ENCODE measurements at places on chromosomes 2 and 18.

DNA sequence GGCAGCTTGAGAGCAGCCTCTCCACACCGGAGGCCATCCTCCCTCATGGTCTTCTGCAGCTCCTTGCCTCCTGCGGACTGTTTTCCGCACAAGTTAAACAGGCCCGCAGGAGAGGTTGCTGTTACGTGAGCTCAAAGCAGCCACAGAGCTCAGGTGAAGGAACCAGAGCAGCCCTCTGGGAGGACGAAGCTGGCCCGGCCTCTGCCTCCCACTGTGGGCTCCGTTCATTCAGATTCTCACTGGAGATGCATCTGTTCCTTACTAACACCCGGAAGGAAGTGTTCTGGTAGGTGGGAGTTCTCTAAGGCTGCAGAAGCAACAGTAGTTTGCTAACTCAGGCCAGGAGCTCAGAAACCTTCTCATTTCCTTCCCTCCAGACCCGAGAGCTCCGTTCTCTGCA is 10.9 kb downstream of the DIPK1C start:
- DNase-seq, result no peak

GRCh38 chr18:9865764-9866490 is 19.8 kb upstream of the TXNDC2 start:
- no peak for DNase-seq

- DNase-seq, result no peak
Measured at GRCh38 chr2:188892636-188893035, 81.5 kb upstream of the COL3A1 start.

DNA sequence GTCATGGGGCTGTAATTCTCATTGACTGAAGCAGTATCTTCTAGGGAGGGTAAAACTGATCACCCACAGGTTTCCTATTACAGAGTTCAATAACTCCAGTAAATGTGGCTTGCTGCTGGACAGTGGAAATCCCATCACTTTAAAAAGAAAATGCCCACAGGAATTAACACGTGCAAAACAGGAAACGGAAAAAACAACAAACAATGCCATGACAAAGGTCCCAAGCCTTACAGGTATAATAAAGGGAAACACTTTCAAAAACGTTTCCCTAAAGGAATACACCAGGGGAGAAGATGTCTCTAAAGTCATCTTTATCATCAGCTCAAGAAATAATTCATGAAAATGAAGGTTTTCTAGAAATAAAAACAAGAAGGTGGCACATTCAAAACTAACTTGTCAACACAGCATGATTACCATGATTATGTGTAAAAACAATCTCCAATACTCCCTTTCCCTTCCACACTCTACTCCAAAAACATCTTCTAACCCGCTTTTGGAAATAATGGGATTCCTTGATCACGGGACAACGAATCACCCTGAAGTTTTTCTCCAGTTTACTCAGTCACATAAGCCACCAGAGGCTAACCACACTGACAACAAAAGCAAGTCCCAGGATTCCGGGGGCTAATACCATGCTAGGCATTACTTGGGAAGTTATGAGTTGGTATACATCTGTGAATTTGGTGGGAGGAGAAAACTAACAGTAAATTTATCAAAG is 167.9 kb downstream of the TCF4 start:
- no peak for DNase-seq

GRCh38 chr2:23208339-23208738 is 176.6 kb upstream of the KLHL29 start:
- no peak for DNase-seq

- no peak for DNase-seq
Measured at GRCh38 chr2:139876321-139876720, 1096.1 kb upstream of the NXPH2 start.

GRCh38 chr2:171541202-171541887 is 19.1 kb downstream of the CYBRD1 start:
- no peak for DNase-seq

- no peak for DNase-seq
Measured at GRCh38 chr2:171210216-171210863, 49.6 kb upstream of the TLK1 start.

DNA sequence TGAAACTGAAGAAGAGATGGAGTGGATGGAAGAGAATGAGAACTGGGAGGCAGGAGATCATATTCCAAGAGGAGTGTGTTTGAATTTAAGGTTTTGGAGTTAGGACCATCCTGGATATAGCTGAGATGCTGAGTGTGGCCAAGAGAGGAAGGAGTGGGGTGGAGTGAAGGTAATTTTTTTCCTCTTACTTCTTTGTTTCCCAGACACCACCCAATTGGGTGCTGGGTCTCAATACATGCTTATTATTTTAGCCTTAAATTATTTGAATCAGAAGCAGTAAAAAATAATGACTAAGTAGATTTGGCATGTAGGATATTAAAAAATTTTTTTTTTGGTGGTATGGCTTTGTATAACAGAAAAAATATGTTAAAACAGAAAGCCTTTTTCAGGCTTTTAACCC is 39.3 kb downstream of the PMAIP1 start:
- DNase-seq, result no peak

- no peak for DNase-seq
Measured at GRCh38 chr2:145546091-145546490, 1026.2 kb upstream of the ZEB2 start.

DNA sequence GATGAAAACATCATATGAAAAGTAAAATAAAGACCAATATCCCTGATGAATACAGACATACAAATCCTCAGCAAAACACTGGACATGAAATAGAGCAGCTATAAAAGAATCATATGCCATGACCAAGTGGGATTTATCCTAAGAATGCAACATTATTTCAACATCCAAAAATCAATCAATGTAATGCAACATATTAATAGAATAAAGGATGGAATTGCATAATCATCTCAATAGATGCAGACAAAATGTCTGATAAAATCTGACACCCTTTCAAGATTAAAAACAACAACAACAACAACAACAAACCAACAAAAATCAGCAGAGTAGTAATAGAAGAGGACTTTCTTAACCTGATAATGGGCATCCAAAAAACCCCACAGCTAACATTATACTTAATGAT is 63.8 kb upstream of the IL1R1 start:
- no peak for DNase-seq

GRCh38 chr2:1641523-1641922 is 102.8 kb downstream of the PXDN start:
- DNase-seq, result no peak

DNA sequence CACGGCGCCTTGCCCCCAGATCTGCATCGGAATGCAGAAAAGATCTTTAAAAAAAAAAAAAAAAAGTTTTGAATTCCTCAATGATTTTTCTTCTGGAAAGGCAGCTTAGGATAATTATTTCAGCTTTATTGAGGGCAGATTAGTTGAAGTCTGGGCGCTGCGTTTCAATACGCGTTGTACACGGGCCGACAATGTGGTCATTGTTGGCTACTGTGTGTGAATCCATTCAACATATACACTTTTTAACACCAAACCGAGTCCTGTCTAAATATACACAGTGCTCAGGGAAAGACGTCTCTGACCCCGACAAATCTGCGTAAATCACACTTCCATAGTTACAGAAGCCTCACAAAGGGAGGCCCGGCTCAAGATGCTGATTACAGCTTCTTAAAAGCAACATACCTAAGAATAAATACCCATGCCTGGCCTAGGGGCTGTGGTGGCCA is 1.4 kb upstream of the SIX3 start:
- DNase-seq, result no peak

DNA sequence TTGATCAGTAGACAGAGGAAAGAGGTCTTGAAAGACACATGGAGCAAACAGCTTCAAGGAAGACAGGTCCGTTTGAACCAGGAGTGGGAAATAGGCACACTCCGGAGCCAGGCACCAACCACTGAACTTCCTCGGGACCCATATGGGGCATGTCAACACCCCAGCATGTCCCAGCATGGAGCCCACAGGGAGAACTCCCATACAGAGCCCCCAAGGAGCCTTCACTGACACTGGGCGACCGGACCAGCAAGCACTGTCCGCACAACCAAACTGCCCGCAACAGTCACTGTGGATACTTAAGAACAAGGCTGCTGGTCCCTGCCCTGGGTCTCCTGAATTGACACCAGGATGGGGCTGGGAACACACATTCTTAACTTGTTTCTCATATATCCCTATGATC is 286.2 kb upstream of the SALL3 start:
- no peak for DNase-seq
